ENCODE measurements at places on chromosomes 3 and 15.

GRCh38 chr3:11808231-11808630 lies 38.5 kb downstream of the TAMM41 start:
- DNase-seq: no peak

GRCh38 chr15:31328428-31328968 lies 1.9 kb downstream of the KLF13 start:
- peak; percentile 71 for DNase-seq

DNA sequence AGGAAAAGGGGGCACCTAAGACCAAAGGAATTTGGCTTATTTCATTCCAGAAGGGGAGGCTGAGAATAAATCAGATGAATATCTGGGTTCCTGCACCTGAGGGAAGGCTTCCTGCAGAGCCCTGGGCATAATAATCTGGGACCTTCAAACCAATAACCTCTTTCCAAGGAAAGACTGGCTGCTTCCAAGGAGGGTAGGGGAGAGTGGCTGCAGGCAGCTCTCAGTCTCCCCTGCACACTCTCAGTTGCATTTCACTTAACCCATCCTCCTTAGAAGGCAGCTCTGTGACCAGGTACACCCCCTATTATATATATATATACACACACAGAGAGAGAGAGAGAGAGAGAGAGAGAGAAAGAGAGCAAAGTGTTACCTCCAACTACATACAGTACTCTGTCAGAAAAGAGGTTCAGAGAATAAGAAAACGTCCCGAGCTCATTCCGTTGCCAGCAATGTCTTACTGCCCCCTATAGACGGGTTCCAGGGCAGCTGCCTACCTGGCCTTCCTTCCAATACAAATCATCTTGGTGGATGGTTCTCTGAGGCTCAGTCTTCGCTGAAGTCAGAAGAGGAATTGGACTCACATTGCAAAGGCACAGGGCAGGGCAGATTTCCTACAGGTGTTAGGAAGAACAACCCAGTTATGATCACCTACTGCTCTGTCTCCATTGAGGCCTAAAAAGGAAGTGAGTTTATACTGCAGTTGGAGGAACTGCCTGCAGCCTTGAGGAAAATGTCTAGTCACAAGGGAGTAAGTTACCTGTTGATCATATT lies 26.1 kb downstream of the CAPN3 start:
- DNase-seq: no peak

- DNase-seq: no peak
These were observed 78.1 kb upstream of the RNF7 start for GRCh38 chr3:141659821-141660613.

DNA sequence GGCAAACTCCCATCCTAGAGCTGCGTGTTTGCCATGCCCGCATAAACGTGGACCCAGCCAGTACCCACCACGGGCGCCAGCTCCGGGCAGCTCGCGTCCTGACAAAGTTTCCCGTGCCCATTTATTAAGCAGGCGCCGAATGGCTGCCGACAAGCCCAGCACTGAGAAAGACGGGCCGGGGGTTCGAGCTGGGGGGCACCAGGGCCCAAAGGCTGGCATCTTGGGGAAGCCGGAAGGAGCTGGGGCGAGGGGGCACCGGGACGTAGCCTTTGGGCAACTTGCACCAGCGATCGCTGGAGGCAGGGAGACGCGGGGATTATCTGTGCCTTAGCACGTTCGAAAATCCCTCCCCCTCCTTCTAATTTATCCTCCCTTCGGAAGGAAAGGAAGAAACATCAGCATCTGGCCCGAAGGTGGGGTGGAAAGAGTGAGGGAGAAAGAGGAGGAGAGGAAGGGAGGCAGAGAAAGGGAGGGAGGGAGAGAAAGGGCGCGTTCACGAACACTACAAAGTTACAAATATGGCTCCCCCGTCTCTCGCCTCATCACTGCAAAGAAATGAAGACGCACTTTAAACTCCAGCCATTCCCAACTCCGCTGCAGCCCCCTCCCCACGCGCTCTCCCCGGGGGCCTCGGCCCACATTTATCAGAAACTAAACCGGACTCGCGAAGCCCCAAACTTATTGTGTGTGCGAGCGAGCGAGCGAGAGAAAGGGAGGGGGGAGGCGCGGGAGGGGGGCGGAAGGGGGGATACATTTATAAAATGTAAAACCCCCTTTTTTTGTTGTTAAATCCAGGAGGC lies 1.0 kb downstream of the ANP32A start:
- peak; percentile 53 for DNase-seq

- DNase-seq: no peak
These were observed 513.6 kb upstream of the DPH6 start for GRCh38 chr15:36059596-36059995.

- no peak for DNase-seq
These were observed 34.0 kb downstream of the ZNF592 start for GRCh38 chr15:84782346-84782745.

- no peak for DNase-seq
These were observed 1032.1 kb downstream of the NTRK3 start for GRCh38 chr15:87224404-87224803.

- DNase-seq: no peak
These were observed 344.8 kb downstream of the ERC2 start for GRCh38 chr3:56123487-56123886.

DNA sequence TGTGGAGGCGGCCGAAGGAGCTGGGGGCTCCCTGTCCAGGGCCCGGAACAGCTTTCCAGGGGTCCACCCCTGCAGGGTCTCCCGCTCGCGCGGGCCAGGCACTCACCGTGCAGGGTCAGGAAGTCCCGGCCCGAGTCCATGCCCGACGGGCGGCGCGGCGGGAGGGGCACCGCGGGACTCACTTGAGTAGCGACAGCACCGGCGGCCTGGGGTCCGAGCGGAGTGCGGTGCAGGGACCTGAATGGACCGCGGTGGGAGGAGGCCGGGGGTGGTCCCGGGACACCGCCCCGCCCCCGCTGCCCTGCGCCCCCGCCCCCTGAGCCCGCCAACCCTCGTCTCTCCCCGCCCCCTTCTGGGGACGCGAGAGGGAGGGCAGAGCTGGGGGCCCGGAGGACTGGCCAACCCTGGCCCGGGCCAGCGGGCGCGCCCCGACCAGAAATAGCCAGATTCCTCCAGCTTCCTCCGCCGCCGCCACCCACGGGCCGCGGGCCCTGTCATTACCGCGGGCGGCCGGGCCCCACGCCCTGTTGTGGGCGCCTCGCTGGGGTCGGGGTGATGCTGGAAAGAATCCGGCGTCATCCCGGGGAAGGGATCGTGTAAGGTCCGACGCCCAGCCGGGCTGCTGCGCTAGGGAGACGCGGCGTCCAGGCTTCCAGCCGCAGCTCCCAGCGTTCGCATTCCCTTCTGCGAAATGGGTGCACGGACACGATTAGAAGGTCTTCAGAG lies at the start of gene PLCD1:
Gene PLCD1, minus strand, starts transcription at position 243 of the 726 bp plus-strand sequence. Its CDS starts 103 bp downstream, at position 140.
- no peak for DNase-seq

DNA sequence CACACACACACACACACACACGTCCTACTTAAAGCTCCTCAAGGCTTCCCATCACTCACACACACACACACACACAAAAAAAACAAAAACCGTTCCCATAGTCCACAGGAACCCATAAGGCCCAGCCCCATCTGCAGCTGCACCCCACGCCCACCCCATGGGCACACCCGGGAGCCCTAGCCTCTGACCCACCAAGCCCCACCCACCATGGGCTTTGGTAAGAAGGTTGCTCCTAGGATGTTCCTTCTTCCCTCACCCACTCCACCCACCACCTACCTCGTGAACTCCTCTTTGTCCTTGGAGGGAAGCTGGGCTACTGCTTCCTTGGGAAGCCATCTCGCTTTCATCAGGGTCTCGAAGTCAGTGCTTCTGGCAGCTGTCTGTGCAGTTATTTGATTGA lies 115.1 kb downstream of the TPRA1 start:
- DNase-seq: no peak

- DNase-seq: no peak
These were observed 405.5 kb downstream of the SHQ1 start for GRCh38 chr3:72442759-72443158.

DNA sequence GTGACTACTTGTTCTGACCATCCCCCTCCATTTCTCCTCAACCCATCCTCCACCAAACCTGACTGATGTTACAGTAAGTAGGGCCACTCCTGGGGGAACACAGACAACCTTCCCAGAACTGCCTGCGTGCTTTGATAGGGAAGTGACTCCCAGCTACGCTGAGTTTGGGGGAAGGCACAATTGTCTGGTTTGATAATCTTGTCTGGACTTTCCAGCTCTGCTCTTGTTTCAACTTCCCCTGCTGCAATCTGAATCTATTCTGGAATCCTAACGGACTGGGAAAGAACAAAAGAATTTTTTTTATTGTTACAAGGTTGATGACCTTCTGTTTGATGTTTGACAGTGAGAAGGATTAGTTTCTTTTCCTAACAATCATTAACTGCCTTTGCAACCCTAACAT lies 895.6 kb downstream of the ROBO1 start:
- DNase-seq: no peak

DNA sequence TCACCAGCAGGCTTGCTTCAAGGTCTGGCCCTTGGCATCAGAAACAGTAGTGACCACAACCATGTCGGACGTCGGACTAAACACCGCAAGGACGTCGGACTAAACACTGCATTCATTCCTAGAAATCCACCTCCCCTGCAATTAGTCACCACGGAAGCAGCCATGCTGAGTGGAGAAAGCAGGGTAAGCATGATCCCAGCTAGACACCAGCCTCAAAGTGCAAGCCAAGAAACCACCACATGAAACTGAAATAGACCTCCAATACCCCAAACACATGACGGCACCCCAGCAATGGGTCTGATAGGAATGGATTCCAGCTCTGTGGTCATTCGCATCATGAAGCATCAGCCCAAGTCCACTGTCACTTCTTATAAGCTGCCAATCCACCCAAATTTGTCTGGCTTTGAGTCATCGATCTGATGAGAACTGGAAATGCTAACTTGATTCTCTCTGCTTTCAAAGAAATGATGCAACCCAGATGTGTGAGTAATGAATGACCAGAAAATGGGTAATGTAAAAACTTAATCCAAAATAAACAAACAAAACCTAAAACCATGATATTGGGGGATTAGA lies 348.3 kb upstream of the TMCO5A start:
- no peak for DNase-seq

- DNase-seq: no peak
These were observed 226.6 kb upstream of the CCDC54 start for GRCh38 chr3:107150675-107151074.

DNA sequence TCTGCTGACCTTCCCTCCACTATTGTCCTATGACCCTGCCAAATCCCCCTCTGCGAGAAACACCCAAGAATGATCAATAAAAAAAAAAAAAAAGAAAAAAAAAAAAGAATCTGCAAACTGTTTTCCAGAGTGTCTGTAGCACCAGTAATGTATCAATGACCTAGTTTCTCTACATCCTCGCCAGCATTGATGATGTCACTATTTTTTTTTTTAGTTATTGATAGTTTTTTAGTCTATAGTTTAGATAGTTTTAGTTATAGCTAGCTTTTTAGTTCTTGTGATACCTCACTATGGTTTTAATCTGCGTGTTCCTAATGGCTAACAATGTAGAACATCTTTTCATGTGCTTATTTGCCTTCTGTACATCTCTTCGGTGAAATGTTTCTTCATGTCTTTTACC lies 36.1 kb upstream of the XIRP1 start:
- no peak for DNase-seq

DNA sequence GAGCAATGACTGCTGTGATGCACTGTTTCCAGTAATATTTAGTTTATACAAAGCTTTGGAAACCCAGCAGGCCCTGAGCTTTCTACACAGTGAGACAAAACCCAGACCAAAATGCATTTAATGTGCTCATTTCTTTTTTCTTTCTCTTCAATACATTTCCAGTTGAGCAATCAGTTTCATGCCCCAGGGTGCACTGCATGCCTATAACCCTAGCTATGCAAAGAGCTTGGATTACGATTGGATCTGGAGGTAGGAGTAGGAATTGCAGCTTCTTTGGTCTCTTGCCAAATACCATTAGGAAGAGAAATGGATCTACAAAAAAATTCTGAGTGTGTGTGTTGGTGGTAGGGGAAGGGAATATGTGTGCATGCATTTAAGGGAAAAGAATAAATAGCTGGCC lies 1001.4 kb downstream of the SQOR start:
- no peak for DNase-seq

DNA sequence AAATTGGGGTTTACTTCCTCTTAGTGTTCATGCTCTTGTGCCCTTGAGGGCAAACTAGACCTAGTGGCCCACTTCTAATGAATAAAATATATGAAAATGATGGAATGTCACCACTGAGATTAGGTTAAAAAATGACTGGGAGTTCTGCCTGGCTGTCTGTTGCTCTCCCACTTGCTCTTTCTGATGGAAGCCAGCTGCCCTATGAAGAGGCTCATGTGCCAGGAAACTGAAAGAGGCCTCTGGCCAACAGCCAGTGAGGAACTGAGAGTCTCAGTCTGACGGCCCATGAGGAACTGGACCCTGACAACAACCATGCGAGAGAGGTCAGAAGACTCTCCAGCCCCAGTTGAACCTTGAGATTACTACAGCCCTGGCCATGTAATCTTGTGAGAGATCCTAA lies 107.1 kb upstream of the FHIT start:
- DNase-seq: no peak

GRCh38 chr15:67852418-67852817 lies 12.6 kb upstream of the RNU6-1 start:
- DNase-seq: no peak

DNA sequence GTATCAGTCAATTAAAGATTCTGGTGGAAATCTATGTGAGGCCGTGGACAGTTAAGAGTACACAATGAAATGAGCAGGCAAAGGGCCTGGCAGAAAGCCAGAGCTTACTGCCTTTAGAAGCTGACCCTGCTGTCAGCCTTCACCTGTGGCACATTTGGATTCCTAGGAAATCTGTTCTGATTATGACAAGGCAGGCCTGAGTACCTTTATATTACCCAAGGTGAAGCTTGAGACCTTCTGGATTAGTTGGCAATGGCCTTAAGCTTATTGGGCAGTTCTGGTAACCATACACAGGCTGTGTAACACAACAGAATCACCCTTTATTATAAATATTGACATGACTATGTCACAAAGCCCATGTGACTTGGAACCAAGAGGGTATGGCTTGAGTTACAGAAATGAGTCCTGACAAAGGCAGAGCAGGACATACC lies 43.2 kb downstream of the NBEAL2 start:
- DNase-seq: no peak

DNA sequence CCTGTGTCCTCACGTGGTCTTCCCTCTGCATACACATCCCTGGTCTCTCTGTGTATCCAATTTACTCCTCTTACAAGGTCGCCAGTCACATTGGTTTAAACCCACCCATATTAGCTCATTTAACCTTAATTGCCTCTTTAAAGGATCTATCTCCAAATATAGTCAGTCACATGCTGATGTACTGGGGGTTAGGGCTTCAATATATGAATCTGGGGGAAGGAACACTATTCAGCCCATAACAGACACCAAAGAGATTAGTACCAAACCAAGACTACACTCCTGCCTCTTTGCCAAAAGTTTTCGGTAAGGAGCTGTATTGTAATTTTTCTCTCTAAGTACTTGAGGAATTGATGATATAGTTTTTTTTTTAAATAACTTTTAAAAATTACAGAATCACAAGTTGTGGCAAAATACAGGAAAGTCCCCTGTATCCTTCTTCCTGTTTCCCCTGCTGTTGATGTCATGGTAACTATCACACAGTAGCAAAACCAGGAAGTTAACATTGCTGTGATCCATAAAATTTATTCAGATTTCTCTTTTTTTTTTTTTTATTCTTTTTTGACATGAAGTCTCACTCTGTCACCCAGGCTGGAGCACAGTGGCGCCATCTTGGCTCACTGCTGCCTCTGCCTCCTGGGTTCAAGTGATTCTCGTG lies 67.8 kb downstream of the SLCO3A1 start:
- no peak for DNase-seq
